Activated CD8-positive, alpha-beta memory T cell treated with anti-CD3 and anti-CD28 coated beads for 1 hour (primary cell): ENCODE measurements at places on chromosomes 1 and 21.

GRCh38 chr1:119373465-119373864 is 4.9 kb downstream of the HAO2 start:
- no peak for DNase-seq

- DNase-seq = no peak
These were observed 113.7 kb downstream of the RUNX1 start for GRCh38 chr21:34935452-34935851.

DNA sequence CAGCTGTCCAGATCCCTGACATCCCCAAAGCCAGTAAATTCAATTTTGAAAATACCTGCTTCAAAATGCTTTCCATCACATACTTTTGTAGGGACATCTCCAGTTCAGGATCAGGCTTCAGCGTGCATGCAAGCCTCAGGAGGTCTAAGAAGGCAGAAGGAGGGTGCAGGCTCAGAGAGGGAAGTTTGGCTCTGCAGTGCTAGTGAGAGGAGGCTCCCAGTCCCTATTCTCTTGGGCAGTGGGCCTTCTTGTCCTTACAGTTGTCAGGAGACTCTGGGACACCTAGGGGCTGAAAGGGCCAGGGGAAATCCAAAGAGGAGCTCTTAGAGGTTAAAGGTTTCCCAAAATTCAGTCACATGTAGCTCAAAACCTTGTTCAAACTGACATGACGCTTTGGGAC is 20.1 kb downstream of the ADCY10 start:
- DNase-seq = no peak

DNA sequence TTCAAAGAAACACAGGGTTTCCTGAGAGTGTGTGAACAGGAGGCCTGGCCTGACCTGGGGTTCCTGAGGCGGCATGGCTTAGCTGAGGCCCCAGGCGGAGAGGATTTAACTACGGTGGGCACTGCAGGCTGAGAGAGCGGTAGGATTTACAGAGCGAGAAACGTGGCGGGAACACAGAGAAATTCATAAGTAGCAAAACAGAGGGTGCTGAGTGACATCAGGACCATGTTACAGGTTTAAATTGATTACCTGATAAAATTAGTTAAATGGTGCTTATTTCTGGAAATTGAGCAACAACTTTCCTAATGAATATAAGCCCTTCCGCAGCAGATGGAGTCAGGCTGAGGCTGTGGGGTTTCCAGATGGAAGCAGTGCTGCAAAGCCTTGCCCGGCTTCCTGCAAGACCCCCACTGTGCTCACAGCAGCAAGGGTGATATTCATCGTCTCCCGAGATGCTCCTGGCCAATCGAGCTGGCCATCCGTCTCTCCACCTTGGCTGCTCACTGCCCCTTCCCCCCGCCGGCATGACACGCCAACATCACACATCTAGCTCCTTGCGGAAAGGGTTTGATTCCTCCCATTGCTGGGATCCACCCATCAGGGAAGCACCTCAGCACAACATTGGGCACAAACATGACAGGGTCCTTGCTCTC is 69.4 kb upstream of the MORC3 start:
- DNase-seq = no peak

DNA sequence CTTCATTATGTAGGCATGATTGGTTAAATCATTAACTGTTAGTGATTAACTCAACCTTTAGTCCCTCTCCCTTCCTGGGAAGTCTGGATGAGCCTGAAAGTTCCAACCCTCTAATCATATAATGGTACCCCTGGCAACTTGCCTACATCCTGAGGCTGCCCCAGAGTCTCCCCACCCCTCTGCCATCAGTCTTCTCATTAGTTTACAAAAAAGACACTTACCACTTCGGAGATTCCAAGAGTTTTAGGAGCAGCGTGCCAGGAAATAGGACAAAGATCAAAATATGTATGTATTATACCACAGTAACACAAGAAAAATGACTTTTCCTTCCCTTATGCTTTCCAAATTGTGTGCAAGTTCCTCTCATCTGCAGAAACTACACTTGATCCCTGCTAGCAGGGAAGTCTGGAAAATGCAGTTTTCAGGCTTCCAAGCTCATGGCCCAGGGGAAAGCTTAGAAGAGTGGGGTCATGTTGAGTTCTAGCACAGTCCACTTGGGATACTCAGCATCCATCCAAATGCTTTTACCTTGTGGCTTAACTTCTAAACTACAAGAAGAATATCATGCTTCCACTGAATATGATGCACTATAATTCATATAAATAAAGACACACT is 64.6 kb upstream of the PPIH start:
- DNase-seq = no peak
